ENCODE measurements at places on chromosomes 1 and 21. TPM values are rescaled to one million over a fixed set of nuclear protein-coding genes. Genes with fewer than 3 reads are reported as not detected.

DNA sequence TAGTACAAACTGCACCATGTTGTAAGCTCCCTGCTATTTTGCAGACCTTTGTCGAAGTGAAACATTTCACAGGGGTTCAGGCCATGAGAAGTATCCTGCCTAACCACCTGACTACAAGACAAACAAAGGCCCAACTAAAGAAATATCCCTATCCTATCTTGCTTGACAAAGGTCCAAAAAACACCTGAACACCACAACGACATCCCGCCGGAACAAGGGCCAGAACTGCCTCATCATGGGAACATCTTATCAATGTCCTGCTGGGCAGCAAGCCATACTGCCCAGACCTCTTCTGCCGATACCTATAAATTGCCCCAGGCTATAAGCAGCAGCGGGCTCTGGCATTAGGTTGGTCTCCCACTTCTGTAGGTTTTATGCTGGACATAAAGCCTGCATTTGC, 12.3 kb downstream of the MYSM1 start:
- DNase-seq, result no peak

DNA sequence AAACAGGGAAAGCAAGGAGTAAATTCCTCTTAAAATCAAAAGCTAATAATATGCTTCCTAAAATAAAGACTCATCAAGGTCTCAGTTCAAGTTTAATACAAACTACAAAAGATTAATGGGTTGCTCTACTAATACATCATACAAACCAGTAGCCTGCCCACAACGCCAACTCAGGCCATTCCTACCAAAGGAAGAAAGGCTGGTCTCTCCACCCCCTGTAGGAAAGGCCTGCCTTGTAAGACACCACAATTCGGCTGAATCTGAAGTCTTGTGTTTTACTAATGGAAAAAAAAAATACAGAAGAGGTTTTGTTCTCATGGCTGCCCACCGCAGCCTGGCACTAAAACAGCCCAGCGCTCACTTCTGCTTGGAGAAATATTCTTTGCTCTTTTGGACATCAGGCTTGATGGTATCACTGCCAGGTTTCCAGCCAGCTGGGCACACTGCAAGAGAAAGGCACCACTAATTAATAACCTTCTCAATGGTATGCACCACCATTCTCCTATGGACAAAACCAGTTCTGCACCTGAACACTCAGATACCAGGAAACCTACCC, 10.6 kb downstream of the PRDX1 start:
- no peak for DNase-seq

DNA sequence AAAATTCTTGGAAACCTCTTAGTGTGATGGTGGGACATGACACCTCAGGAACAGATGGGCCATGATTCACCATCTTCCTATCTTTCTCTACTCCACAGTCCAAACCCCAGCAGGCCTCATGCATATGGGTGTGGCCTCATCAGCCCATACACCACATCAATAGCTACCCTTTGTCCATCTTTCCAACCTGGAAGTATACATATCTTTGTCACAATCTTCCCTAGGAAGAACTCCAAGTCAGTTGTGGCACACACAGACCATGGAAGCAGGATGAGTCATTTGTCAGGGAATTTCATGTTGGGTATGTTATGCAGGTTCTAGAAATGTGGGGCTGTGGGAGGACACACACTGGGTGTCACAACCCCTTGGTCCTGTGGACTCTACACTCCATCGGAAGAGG, 30.5 kb upstream of the CLCA4 start:
- no peak for DNase-seq

GRCh38 chr1:51218570-51218969, 17.5 kb upstream of the RNF11 start:
- peak; percentile 44 for DNase-seq

GRCh38 chr1:71473331-71473730, 392.5 kb upstream of the ZRANB2 start:
- no peak for DNase-seq

DNA sequence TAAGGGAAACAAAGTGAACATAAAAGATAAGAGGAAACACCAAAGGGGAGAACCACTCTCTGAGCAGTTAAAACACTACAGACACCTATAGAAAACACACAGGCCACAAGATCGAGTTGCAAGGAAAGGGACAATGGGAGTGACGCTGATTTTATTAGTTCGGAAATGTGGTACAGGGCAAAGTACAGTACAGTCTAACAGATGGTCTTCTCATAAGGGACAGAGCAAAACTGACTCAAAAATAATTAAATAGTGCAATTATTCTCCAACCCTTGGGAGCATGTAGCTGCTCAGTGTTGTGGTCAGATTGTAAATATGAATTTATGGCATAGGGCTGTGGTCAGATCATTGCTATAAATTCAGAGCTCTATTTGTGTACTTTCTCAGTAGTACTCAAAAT, 352.0 kb downstream of the USH2A start:
- DNase-seq, result no peak

The FHAD1 gene
- polyA plus RNA-seq, result 1.9 TPM

The RXFP4 gene
- polyA plus RNA-seq, result not detected

The GUCA2A gene
- not detected for polyA plus RNA-seq

The MSTO1 gene
- 69.0 TPM for polyA plus RNA-seq

The ZBTB8B gene
- not detected for polyA plus RNA-seq

The YARS1 gene
- polyA plus RNA-seq, result 182 TPM

The DMRTA2 gene
- not detected for polyA plus RNA-seq

The MTARC2 gene
- not detected for polyA plus RNA-seq

The CTSS gene
- 10.3 TPM for polyA plus RNA-seq

Measured in K562 (cell line).